Stomach (tissue), 19 donors: ENCODE measurements at places on chromosomes 6 and 20. TPM values are rescaled to one million over a fixed set of nuclear protein-coding genes. Genes with fewer than 3 reads are reported as not detected.

VSTM2L gene
- total RNA-seq = 2.6 TPM

MATN4 gene
- 0.37 TPM for total RNA-seq

PERP gene
- 53.1 TPM for total RNA-seq

EYA2 gene
- 86.2 TPM for total RNA-seq

C20orf141 gene
- total RNA-seq = not detected

KCNB1 gene
- 0.58 TPM for total RNA-seq

NOX3 gene
- total RNA-seq = not detected

DNA sequence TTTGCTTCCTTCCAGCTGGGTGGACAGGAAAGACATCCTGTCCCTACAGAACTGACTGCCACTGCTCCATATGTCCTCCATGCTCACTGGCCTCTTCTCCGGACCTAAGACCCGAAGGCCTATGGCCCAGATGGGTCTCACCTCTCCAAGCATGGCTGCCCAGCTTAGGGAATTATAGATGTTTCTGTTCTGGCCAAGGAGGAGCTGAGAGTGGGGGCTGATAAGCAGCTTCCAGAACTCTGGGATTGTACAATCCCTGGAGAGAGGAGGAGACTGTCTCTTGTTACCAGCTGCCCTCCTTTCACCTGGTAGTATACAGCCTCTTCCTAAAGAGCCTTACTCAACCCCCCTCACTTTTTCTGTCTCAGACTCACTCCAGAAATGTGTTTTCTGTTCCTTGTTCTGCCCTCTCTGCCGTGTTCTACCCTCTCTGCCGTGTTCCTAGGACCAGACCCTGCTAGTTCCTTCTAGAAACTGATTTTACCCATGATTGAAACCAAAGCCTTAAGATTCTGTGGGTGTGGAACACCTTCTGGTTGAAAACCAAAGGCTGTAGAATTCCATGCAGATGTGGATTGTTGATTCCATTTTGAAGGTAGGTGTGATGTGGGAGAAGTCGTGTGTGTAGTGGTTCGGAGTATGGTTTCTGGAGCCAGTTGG is 28.7 kb downstream of the ANKS1A start:
- DNase-seq = no peak

- no peak for DNase-seq
Measured at GRCh38 chr20:63706027-63706695, 1.6 kb downstream of the ARFRP1 start.

GRCh38 chr6:89008001-89008814 is 44.8 kb upstream of the RNGTT start:
- no peak for DNase-seq

GRCh38 chr6:149461670-149462069 is 23.1 kb downstream of the ZC3H12D start:
- DNase-seq = no peak

GRCh38 chr6:120871416-120872261 is 462.6 kb downstream of the TBC1D32 start:
- DNase-seq = no peak

- DNase-seq = peak; percentile 13
Measured at GRCh38 chr6:74458536-74458935, 747.3 kb downstream of the COL12A1 start.

DNA sequence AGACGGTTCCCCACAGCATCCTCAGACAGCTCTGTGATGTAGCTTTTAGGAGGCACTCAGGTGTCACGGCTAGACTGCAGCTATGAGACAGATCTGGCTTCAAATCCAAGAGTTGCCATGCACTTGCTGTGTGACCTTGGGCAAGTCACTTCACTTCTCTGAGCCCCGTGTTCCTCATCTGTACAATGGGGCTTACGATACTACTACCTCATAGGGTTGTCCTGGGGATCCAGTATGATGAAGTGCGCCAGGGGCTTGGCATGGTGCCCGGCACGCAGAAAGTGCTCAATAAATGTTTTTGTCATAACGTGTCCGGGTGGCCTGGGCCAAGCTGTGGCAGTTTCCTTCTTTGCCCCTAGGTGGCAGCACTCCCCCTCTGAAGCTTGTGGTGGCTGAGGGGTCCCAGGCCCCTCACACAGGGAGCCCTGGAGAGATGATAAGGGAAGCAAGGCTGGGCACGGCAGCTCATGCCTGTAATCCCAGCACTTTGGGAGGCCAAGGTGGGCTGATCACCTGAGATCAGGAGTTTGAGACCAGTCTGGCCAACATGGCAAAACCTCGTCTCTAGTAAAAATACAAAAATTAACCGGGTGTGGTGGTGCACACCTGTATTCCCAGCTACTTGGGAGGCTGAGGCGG is 19.1 kb upstream of the CHMP4B start:
- DNase-seq = peak; percentile 51

- DNase-seq = no peak
Measured at GRCh38 chr6:113171882-113172281, 685.3 kb upstream of the MARCKS start.

GRCh38 chr6:73180763-73181619 is 44.3 kb downstream of the KHDC1L start:
- peak; percentile 78 for DNase-seq

GRCh38 chr6:37938909-37939308 is 119.4 kb downstream of the ZFAND3 start:
- no peak for DNase-seq

DNA sequence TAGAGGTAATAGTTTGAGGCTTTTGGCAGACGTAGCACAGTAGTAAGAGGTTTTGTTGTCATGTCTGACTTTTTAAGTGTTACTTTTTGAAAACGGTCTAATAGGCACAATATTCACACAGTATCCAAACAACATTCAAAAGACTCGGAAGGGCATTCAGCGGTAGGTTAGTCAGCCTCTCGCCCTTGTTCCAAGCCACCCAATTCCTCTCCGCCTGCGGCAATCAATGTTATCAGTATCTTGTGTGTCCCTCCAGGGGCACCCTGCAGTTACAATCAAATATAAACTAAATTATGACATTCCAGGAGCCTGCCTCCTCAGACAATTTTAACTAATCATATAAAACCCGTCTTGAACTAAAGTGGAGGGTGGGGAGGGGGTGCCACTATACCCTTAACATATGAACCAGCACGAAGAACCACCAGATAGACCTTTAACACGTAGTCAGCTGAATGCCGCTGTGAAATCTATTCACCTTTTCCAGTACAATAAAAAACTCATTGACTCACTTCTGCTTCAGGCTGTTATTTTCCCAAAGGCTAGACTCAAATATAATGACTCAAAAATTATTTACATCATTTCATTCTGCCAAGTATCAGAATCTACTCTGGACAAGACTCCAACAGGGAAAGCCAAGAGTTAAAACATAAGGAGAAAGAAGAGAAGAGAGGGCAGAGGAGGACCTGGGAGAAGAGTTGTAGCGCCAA is 1.6 kb downstream of the TENT5A start:
- peak; percentile 36 for DNase-seq

DNA sequence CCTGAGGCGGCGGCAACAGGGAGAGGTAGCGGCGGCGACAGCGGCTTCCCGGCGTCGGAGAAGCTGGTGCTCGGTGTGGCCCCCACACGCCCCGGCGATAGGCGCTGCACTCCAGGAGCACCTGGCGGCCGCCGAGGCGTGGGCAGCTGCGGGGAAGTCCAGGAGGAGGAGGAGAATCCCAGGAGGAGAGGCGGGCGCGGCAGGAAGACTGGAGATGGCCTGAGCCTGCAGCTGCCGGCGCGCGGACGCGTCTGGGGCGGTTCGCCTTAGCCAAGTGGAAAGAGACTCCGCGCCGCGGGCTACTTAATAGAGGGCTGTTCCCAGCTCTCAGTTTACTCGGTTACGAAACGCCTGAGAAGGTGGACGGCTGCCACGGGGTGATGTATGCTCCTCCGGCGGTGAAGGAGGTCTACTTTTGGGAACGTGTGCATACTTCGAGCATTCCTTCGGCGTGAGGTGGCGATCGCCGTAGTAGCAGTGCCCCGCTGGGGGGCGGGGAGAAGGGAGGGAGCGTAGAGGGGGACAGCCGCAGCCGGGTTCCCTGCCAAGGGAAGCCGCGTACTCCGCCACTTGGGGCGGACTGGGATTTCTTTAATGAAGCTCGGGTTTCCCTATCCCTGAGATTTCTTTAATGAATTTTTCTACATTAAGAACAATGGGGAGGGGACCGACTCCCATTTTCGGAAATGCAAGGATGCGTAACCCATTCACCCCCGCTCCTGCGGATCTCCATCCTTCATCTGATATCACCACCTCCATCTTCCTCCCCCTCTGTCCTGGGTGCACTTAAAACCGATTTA is at the start of gene COL12A1:
Gene COL12A1, minus strand, starts transcription at position 278 of the 800 bp plus-strand sequence. CDS start 3,261 bp downstream, outside the sequence.
- peak; percentile 93 for DNase-seq

- no peak for DNase-seq
Measured at GRCh38 chr6:160085713-160086505, 35.7 kb upstream of the SLC22A1 start.
